ENCODE measurements at places on chromosomes 2 and 18. TPM values are rescaled to one million over a fixed set of nuclear protein-coding genes. Genes with fewer than 3 reads are reported as not detected.

GRCh38 chr2:2566396-2567323, 235.6 kb upstream of the MYT1L start:
- no peaks in the 10 kb centered on the region for H3K36me3 ChIP-seq
- DNase-seq, result no peak
- no peak overlapping the region for H3K27ac ChIP-seq
- no peak overlapping the region for H3K4me3 ChIP-seq
- no peaks in the 10 kb centered on the region for H3K4me1 ChIP-seq

- H3K4me3 ChIP-seq, result no peak overlapping the region
- no peaks in the 10 kb centered on the region for H3K4me1 ChIP-seq
- H3K27ac ChIP-seq, result no peak overlapping the region
- H3K27me3 ChIP-seq, result no peaks in the 10 kb centered on the region
- no peak for DNase-seq
Measured at GRCh38 chr2:85449214-85449588, 30.7 kb downstream of the SH2D6 start.

DNA sequence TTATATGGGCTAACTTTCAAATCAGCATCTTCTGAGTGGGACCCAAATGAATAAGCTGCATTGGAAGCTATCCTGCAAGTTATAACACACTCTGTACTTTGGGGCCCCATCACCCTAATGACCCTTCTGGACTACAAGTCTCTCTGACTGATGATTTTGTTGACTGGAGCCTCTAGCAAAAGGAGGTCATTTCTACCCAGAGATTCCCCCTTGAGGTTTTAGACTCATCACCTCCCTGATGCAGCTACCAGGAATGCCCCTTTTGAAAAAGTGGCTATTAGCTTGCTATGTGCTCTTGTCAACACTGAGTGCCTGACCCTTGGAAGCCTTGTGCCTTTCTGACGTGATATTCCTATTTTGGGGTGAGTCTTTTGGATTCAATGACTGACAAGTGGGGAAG, 54.5 kb upstream of the NEMP2 start:
- H3K27ac ChIP-seq, result no peak overlapping the region
- H3K4me1 ChIP-seq, result peaks cover 4% of the 10 kb centered on the region
- no peak overlapping the region for H3K4me3 ChIP-seq
- no peak for DNase-seq
- H3K27me3 ChIP-seq, result no peaks in the 10 kb centered on the region

Gene HAAO
- total RNA-seq, result not detected

DNA sequence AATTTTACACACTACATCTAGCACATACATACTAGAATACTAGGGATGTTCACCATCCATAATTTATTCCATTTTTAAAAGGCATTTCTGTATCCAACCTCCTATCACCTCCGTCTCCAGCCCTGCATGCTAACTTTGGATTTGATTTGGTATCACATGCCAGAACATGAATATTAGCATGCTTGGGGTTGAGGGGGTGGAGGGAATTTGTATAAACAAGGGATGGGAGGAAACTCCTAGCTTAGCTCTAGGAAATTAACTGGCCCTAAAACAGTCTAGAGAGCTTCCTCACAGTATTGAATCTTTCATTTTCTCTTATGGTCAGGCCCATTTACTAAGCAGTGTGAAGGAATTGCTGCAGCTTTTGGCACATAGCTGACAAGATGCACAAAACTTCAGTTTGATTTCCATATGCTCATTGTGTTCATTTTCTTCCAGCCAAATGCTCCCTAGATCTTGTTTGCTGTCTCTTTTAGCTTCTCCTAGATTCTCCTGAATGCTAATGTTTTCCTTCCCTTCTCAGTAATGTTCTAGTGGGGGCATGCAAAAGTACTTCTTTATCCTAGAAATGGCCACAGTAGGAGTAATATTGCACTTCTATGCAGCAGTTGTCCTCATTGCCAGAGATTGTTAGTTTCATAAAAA, 135.2 kb downstream of the VWC2L start:
- no peaks in the 10 kb centered on the region for H3K27me3 ChIP-seq
- H3K4me1 ChIP-seq, result no peaks in the 10 kb centered on the region
- no peak overlapping the region for H3K4me3 ChIP-seq
- H3K36me3 ChIP-seq, result no peaks in the 10 kb centered on the region
- H3K27ac ChIP-seq, result no peak overlapping the region

- DNase-seq, result no peak
- H3K4me1 ChIP-seq, result peaks cover 67% of the 10 kb centered on the region
- H3K4me3 ChIP-seq, result peak overlapping the region; percentile 88
- H3K27me3 ChIP-seq, result no peaks in the 10 kb centered on the region
Measured at GRCh38 chr2:213066443-213066743, 85.0 kb downstream of the IKZF2 start.

- DNase-seq, result no peak
- H3K27ac ChIP-seq, result no peak overlapping the region
- no peaks in the 10 kb centered on the region for H3K4me1 ChIP-seq
Measured at GRCh38 chr18:6589923-6590322, 139.6 kb upstream of the ARHGAP28 start.

Gene CHAC2
- 19.3 TPM for total RNA-seq

DNA sequence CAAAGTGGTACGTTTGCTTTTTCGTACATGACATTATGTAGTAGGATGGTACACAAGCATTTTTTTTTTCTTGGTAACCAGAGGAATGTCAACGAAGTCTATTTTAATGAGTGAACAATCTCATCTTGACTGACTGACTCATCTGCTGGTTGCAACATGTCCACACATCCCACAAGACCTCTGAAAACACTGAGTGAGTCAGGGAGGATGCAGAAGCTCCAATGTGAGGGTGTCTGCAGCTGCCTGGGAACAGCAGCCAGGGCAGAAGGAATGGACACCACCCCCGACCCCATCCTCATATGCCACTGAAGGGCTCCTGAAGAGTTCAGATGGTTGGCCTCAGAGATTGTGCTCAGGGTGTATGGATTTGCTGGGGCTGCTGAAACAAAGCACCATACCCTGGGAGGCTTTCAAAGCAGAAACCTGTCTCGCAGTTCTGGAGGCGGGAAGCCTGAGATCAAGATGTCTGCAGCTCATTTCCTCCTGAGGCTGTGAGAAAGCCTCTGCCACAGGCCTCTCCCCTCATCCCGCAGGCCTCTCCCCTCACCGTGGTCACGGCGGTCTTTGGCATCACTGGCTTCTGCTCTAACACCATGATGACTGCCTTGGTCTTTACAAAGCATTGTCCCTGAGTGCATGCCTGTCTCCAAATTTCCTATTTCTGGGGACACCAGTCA, 124.6 kb downstream of the LRATD1 start:
- DNase-seq, result no peak
- H3K27ac ChIP-seq, result no peak overlapping the region
- H3K4me1 ChIP-seq, result no peaks in the 10 kb centered on the region
- no peaks in the 10 kb centered on the region for H3K27me3 ChIP-seq

DNA sequence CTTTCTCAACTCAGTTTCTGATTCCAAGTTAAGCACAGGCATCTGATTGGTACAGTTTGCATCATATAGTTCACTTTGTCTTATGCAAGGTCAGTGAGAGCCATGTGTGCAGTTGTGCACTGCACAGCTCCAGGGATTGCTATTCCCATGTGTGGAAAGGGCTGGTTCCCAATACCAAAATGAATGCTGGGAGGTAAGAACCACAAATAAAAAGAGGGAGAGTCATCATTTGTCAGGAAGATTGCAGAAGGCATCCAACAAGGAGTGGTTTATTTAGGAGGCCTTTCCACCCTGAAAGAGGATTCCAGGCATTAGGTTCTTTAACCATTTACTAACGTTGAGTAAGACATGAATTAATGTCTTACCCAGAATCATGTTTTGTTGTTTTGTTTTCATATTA, 141.2 kb upstream of the ST6GAL2 start:
- no peak overlapping the region for H3K27ac ChIP-seq
- H3K4me1 ChIP-seq, result no peaks in the 10 kb centered on the region
- no peak overlapping the region for H3K4me3 ChIP-seq

DNA sequence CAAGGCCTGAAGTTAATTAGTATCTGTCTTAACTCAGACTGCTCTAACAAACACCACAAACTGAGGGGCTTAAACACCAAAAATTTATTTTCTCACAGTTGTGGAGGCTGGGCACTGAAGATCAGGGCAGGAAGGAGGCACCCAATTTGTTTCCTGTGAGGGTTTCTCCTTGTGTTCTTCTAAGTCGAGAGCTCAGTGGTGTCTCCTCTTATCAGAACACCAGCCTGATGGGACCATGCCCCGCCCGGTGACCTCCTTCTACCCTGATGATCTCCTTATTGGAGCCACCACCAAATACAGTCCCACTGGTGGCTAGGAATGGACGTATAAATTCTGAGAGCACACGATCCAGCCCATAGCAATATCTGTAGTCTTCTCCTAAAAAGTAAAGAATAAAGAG, 20.5 kb downstream of the TMEM18 start:
- H3K4me3 ChIP-seq, result peak overlapping the region; percentile 73
- H3K27ac ChIP-seq, result peak overlapping the region; percentile 74
- H3K36me3 ChIP-seq, result no peaks in the 10 kb centered on the region
- no peaks in the 10 kb centered on the region for H3K27me3 ChIP-seq
- peaks cover 33% of the 10 kb centered on the region for H3K4me1 ChIP-seq

GRCh38 chr2:178008636-178009289, 63.8 kb downstream of the PDE11A start:
- no peaks in the 10 kb centered on the region for H3K36me3 ChIP-seq
- H3K27ac ChIP-seq, result no peak overlapping the region
- peaks cover 7% of the 10 kb centered on the region for H3K27me3 ChIP-seq
- no peak for DNase-seq
- no peaks in the 10 kb centered on the region for H3K4me1 ChIP-seq

DNA sequence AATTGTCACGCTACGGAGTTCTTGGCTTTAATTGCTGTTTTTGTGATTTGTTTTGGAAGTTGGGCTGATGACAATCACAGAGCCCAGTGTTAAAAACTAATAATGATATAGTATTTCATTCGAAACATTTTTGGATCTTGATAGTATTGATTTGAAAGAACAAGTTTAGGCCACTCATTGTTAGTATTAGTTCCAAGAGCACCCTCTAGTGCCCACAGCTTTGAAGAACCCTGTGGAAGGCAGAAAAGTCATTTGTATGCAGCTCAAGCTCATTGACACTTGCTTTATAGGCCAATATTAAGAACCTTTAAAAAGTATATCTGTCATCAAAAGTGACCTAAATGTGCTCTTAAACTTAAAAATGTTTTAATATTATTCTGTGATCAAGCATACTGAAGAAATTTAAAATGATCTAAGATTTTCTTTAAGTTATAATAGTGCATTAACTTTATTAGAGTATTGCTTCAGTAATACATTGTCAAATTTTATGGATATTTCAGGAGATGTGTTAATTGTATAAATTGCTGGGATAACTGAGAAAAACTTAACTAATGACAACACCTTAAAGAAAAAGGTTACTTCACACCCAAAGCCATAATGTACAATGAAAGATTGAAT, 191.0 kb downstream of the GRB14 start:
- DNase-seq, result no peak
- peaks cover 3% of the 10 kb centered on the region for H3K36me3 ChIP-seq
- no peak overlapping the region for H3K27ac ChIP-seq
- no peaks in the 10 kb centered on the region for H3K4me1 ChIP-seq
- H3K4me3 ChIP-seq, result no peak overlapping the region
- no peaks in the 10 kb centered on the region for H3K27me3 ChIP-seq

Data from natural killer cell treated with Interleukin-12 subunit alpha and Interleukin-12 subunit beta and Interleukin-15 and Interleukin-18, amount 100 ng/mL, for 72 hours (primary cell).